ENCODE measurements at places on chromosomes 7 and 10.

DNA sequence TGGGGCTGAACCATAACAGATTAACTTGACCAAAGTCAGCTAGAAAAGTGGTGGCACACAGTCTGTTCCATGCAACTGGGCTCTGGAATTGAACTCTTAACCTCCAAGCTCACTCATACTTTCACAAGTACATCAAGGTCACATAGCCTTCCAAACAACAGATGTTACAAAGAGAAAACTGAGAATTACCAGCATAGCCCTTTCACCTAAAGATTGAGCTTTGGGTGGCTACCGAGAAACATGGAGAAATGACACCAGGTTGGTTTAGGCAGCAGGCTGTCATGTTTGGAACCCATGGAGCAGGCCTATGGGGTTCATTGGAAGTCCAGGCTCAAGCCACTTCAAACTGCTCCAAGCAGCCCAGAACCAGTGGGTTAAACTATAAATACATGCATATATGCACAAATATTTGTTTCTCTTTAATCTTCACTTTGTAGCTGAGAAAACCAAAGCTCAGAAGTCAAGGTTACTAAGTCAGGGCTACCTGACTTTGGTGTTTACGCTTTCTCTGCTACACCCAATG, 59.1 kb downstream of the MALSU1 start:
- no peak for DNase-seq

GRCh38 chr7:69770613-69771012, 172.3 kb downstream of the AUTS2 start:
- no peak for DNase-seq

- DNase-seq, result no peak
These were observed 240.8 kb downstream of the KIF20B start for GRCh38 chr10:89942217-89942616.

DNA sequence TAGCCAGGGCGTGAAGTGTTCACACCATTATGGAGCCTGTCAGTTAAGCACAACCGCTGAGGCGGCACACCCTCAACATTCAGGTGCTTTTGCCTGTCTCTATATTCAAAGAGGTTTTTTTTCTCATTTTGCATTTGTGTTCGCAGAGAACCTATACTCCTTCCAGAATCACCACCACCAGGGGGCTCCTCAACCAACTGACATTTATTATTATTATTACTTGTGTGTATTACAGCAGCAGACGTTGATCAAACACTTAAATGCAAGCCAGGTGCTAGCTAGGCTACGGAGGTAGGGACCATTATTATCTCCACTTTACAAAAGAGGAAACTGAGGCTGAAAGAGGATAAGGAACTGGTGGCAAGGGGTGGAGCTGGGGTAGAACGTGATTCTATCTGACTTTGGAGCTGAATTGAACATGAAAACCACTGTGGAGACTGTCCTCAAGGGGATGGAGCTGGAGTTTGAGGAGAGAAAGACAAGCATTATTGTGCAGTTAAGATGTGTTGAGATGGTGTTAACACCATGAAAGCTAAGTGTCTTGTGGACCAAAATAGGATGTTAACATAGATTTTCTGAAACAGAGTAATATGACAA, 133.8 kb upstream of the PLXNA4 start:
- no peak for DNase-seq

Data from NCI-H1417 treated with DMSO at 0.1 percent for 48 hours (cell line).